NB4 (cell line): ENCODE measurements at places on chromosomes 11 and 22.

GRCh38 chr11:8101421-8101820 lies 20.4 kb downstream of the TUB start:
- no peak for DNase-seq

DNA sequence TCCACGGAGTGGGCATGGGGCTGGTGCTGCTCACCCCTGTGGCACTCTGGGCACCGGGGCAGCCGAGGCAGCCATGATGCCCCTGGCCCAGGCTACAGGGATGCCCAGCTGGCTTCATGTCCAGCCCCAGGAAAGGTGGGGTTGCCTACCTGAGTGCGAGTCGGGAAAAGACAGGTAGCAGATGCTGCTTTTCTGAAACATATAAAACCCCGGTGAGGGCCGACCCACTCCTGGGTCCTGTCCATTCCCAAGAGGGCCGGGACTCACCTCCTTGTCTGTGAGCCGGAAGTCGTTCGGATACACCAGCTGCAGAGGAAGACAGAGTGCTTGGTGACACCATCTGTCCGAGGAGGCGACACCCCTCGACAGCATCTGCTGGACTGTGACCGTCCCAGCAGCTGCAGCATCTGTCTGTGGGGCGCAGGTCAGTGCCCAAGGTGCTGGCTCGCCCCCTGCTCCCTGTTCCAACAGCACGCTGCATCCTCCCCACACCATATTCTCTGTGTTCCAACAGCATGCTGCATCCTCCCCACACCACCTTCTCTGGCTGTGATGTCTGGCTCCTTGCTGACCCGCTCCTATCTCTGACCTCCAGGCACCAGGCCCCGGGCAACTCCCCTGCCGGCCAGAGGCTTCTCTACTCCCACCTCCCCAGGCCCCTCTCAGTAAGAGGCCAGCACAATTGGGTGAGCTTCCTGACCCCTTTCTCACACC lies 8.0 kb downstream of the DENND6B start:
- DNase-seq: no peak

- no peak for DNase-seq
Measured at GRCh38 chr22:36823186-36823839, 6.5 kb upstream of the PVALB start.

DNA sequence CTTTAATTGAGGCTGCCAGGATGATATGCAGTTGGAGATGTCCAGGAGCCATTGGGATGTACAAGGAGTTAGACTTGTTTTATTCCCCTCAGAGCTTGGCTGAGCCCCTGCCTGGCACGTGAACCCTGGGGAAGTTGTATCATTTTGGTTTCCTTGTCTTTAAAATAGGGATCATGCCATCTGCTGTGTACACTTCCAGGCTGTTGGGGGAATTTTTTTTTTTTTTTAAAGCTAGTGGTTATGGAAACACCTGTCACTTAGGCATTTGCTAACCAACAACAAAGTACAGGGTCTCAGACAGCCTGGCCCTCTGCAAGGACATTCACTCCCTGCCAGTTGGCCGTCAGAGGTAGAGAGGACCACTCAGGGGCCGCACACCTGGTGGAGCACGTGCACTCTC lies 8.5 kb upstream of the RAB1B start:
- DNase-seq: no peak

GRCh38 chr11:63508009-63508408 lies 2.1 kb downstream of the LGALS12 start:
- peak; percentile 89 for DNase-seq

GRCh38 chr11:9701799-9702198 lies 37.9 kb downstream of the SWAP70 start:
- no peak for DNase-seq

DNA sequence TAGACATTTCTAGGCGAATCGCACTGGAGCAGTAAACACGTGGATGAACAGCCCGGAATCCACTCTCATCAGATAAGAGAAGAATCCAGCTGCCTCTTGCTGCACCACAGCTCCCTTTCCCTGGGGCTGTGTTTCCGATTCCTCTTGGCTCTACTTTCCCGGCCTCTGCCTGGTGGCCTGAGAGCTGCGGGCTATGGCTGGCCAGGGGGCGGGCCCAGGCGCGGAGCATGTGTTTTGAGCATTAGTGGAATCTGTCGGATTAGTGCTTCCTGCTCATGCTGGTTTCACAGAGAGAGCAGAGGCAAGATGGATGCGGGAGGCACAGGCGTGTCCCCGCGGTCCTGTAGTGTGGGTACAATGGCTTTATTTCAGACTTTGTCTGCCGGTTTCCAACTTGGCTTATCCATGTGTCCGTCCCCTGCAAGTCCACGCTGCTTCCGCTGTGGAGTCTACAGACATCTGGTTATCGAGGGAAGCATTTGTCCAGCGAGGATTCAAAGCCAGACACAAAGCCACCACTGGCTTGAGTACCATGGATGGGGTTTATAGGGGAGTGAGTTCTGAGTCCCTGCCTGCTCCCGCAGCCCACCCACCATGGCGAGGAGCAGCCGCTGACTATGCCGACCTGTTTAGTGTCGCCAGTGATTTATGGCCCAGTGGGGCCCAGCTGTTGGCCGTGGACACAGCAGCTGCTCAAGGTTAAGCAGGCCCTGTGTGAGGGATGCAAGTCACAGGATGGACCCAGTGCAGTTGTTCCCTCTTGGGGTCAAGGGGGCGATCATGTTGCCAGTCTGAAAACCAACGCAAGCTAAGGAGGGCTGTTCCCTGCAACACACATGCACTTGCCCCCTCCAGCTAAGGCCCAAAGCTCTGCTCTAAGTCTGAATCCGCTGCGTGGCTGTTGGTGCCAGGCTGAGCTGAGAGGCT lies 43.3 kb upstream of the EP300 start:
- DNase-seq: no peak

- no peak for DNase-seq
Measured at GRCh38 chr11:253160-253885, 16.5 kb downstream of the PSMD13 start.

DNA sequence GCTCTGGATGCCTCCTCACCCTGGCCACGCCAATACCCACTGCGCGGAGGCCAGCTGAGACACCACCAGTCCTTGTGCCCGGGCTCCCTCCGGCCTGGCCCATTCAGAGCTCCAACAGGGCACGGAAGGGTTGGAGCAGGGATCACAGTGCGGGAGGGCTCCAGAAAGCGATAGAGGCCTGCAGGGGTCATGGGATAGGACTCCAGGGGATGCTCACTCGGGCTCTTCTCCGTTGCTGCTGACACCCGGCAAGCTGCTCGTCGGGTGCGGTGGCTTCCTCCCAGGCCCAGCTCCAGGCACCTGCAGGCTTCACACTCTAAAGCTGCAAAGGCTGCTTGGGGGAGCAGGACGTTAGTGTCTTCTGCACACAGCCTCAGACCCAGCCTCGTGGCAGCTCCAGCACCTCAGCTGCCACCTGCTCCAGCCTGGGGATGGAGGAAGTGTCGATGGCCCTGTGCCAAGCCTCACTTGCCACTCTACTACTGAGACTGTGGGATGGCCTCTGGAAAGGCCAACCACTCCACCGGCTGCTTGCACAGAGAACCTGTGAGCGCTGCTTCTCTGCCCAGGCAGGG lies 10.6 kb downstream of the WNT7B start:
- DNase-seq: peak; percentile 54

GRCh38 chr22:27144321-27144720 lies 486.9 kb downstream of the MIAT start:
- DNase-seq: no peak

GRCh38 chr11:44950625-44951476 lies at the start of gene TP53I11:
Gene TP53I11, minus strand, starts transcription at chr11:44950883. Its CDS starts 12,548 bp downstream, at chr11:44938335.
- peak; percentile 92 for DNase-seq

DNA sequence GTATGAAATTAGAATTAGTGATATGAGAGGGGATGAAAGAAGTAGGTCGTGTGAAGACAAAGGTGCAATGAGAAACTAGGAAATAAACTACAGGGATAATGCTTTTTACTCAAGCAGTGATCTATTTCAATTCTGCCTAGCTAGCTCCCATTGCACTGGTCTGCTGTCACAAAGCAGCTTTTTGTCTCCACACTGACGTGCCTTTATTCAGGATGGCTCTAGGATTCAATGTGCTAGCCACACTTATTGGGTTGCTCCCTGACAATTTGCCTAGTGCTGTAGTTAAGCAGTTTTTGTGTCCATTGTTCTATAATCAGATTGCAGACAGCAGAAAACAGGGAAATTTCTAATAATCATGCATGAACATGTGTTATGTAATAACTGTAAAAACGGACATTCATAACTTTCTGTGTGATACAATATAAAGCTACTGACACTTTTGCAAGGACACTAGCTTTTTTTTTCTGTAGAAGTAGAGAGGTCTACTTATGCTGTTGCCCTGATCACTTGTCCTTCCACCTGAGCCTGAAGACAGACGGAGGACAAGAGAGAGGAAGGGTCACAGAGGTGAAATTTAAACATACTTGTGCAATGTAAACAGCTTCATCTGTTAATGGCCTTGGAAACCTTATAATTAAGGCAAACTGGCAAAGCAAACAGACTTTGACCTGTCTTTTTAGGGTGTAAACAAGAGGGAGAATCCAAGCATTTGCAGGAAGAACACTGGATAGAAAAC lies 269.6 kb downstream of the LRRC4C start:
- no peak for DNase-seq

DNA sequence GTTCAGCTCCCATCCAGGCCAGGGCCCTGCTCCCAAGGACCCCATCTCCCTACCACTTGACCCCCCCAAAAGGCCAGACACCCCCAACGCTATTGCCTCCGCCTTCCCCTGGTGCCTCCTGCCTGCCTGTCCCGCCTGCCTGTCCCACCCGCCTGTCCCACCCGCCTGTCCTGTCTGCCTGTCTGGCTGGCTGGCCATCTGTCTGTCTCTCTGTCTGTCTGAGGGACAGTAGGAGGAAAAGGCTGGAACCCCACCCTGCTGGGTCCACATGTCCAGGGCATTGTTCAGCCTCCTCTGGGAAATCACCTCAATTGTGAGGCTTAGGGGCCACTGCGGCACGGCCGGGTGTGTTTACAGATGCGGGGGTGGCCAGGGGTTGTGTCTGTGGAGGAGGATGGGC lies 25.3 kb upstream of the CBX7 start:
- no peak for DNase-seq

GRCh38 chr11:39806652-39807051 lies 1652.8 kb downstream of the LRRC4C start:
- no peak for DNase-seq

DNA sequence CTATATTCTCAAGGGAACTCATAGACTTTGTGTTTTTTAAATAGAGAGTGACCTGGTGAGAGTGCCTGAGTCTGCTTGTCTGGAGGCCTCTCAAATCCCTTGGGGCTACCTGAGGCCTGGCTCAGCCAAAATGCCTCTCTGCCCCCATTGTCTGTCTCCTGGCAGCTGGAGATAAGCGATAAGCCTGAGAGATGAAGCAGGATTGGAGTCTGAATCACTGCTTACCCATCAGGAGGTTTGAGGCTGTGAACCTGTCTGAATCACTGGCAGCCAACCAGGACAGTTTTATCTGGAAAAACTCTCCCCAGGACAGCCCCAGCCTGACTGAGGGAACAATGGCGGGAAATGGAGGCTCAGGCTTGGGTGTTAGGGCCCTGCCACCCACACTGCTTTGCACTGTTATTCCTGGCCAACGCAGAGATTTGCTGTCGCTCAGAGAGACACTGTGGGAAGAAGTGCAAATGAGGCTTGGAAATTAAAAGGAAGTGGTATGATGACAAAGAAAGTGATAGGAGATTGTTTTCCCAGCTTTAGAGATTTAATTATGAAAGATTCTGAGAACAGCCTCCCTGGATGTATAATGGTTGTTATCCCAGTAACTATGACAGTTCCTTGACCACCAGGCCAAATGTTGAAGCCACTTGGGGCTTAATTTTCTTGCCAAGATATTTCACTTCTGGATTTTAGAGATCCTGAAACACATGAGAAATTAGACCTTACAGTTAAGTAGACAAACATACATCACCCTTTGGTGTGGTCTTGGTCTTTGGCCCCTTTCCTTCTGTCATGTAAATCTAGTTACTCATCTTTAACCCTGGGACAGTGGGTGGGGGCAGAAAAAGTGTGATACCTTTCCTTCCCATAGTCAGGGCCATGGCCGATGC lies 102.1 kb downstream of the RASSF10 start:
- DNase-seq: no peak

DNA sequence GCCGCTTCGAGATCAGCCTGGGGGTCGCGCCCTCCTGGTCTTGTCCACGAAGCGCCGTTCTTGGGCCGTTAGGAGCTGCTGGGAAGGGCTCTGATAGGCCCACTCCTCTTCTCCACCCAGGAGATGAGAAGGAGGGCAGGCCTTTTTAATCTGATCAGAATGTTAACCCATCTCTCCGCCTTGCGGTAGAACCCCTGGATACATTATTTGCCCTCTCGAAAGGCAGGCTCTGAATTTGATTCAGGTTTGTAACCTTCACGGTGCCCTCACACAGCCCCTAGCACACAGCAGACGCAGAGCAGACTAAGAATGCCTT lies at the start of gene CCDC83:
Gene CCDC83 (plus strand): TSS at position 43 of the 316 bp plus-strand sequence. CDS start 9,741 bp downstream, outside the sequence.
- no peak for DNase-seq

DNA sequence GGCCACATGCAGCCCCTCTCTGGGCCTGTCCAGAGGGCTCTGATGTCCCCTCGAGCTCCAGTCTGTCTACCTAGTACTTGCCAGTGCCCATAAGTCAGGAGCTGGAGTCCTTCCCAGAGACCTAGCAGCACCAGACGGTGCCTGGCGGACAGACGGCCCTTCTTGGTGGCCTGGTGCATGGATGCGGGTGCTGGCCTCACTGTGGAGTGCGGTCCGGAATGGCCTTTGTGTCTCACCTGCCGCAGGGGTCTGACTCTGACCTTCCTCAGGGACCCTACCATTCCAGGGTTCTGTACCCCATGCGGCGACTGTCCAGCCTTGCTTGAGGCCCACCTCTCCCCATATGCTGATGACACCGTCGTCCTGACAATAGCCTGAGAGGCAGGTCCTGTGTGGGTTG lies 29.4 kb upstream of the SMIM38 start:
- DNase-seq: no peak

- no peak for DNase-seq
Measured at GRCh38 chr11:94400839-94401772, at the start of gene GPR83. Gene GPR83, minus strand, starts transcription at chr11:94401419. Its CDS starts 172 bp downstream, at chr11:94401247.

DNA sequence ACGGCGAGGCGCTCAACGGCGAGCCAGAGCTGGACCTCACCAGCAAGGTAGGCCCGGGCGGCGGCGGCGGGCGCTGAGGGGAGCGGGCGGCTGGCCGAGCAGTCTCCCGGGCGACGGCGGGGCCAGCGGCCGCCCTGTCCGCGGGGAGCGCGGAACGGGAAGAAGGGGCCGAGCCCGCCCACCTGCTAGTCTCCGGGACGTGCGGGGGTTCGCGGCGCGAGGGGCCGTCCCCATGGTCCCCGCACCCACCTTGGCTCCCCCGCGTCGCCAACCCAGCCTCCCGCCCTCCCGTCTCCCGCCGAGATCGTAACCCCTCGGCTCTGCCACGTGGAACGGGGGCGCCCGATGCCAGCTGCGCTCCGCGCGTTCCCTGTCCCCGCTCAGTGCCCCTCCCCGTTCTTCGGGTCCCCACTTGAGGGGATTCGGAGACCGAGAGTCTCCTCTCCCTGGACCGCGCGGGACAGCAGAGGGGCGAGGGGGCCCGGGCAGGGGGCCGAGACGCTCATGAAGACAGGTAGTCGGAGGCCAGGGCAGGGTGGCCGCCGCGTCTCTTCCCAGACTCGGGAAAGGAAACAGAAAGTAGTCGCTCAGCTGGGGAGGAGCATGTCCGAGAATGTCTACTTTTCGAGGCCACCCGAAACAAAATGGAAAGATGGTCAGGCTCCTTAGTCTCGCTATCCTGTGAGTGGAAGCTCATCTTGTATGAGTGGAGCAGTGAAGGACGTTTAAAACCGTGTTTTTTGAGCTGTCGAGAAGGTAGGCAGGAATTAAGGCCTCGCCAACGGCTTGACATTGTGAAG lies 557 bp downstream of the GTPBP1 start:
- peak; percentile 57 for DNase-seq

- peak; percentile 88 for DNase-seq
Measured at GRCh38 chr11:67584205-67584880, 731 bp downstream of the GSTP1 start.

- no peak for DNase-seq
Measured at GRCh38 chr11:72673943-72674828, at the start of gene PDE2A. Gene PDE2A, minus strand, starts transcription at chr11:72674422. Its CDS starts 215 bp downstream, at chr11:72674207.

GRCh38 chr11:126969865-126970479 lies 30.6 kb downstream of the KIRREL3 start:
- DNase-seq: peak; percentile 25
